Endothelial cell of coronary artery (primary cell): ENCODE measurements at places on chromosomes 11 and 22. TPM values are rescaled to one million over a fixed set of nuclear protein-coding genes. Genes with fewer than 3 reads are reported as not detected.

Gene SYCE3
- not detected in 2 replicates for total RNA-seq

Gene GSTP1
- total RNA-seq, result 850 and 1,023 TPM in 2 replicates

Gene OLFML1
- 0.09 TPM in 1 of 2 replicates, not detected in the other for total RNA-seq

Gene PKP3
- total RNA-seq, result 0.09 and 1.3 TPM in 2 replicates

Gene OR4D10
- total RNA-seq, result not detected in 2 replicates

Gene TMEM191C
- 0.38 and 0.54 TPM in 2 replicates for total RNA-seq

Gene SEZ6L
- not detected in 2 replicates for total RNA-seq

Gene SAA4
- total RNA-seq, result not detected in 2 replicates

Gene MS4A4A
- total RNA-seq, result not detected in 2 replicates
